ENCODE measurements at places on chromosomes 4 and X.

DNA sequence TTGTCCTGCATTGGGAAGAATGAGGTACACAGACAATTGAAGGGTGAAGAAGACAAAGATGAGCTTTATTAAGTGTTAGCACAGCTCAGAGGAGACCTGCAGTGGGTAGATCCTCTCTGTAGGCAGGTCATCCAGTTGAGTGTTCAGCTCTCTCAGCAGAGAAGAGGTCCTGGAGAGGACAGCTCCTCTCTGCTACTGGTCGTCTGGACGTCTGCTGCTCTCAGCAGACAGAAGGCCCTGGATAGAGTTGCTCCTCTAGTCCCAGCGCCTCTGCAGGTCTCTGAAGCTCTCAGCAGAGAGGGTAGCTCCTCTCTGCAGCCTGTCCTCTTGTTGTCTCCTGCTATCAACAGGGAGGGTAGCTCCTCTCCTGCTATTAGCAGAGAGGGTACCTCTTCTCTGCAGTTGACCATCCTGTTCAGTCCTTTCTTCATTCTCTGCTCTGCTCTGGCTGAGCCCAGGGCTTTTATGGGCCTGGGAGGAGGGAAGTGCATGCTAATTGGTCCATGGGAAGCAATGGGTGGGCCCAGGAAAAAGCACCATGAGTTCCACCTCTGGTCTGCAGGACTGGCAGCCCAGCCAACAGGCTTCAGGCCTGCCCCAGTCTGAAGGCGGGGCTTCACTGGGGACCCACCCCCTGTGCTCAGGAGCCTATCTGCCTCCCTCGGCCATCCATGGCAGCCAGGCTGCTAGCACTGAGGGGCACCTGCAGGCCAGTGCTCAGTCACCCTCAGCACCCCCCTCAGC, 54.1 kb upstream of the IBSP start:
- DNase-seq = no peak

DNA sequence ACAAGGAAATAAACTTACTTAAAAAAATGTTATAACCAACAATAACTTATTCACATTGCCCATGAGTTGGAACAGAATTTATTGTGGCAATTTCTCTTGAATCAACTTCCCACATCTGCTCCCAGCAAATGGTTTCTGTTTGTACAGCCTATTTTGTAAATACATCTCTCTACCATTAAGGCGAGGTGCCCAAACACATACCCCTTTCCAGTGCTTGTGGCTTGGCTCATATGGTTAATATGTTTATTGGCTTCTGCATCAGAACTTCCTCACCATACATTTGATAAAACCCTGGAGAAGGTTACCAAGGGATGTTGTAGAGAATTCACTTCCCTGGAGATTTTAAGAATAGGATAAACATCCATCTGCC, 207.1 kb downstream of the SOWAHB start:
- DNase-seq = no peak

GRCh38 chr4:35300996-35301774, 943.1 kb downstream of the ARAP2 start:
- DNase-seq = no peak

GRCh38 chr4:161540265-161540664, 623.5 kb downstream of the FSTL5 start:
- no peak for DNase-seq

- DNase-seq = no peak
Measured at GRCh38 chr4:39745920-39746319, 48.0 kb downstream of the UBE2K start.

- DNase-seq = no peak
Measured at GRCh38 chr4:3768842-3769641, 2.9 kb downstream of the ADRA2C start.

- DNase-seq = no peak
Measured at GRCh38 chr4:189385098-189385497, 555.6 kb upstream of the FRG1 start.

- no peak for DNase-seq
Measured at GRCh38 chr4:109811707-109812106, 3.9 kb upstream of the GAR1 start.

DNA sequence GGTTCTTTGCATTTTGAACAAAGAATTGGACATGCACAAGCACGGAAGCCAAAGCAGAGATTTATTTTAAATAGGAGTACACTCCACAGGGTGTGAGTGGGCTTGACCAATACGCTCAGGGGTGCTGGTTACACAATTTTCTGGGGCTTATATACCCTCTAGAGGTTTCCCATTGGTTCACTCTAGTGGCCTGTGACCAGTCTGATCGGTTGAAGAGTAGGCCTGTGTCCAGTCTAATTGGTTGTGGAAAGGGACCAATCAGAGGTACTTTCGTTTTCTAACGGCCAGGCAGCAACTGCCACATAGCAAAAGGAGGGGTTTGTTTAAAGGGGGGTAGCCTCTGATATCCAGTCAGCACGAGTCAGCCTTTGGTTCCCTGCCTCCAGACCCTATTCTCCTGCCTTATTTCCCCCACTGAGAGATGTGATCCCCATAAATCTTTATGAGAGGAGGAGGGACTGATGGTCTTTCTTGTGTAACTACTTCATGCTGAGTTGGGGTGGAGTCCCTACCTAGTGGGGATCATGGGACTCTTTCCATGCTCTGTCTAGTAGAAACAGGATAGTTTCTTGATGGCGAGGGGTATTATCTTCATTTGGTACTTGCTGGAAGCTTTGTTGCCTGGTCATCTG, 11.3 kb upstream of the AREG start:
- no peak for DNase-seq

- DNase-seq = no peak
Measured at GRCh38 chrX:46737041-46737440, 21.9 kb downstream of the SLC9A7 start.

DNA sequence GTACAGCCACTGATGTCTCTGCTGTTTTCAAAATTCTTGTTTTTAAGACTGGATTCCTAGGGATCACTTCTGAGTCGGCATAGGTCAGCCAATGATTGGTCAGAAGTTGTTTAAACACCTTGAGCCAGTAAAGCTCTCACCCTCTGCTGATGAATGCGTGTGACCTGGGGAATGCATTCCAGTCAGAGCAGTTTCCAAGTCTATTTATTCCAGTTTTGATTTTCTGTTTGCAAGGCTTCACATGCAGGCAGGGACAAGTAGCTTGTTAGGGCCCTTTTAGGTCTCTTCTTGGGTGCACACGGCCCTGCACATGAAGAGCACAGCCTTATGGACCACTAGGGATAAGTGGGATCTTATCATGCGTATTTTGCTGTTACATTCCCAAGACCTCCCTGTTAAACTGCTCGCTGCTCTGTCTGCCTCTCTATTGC, 47.0 kb downstream of the KLHL15 start:
- DNase-seq = no peak

DNA sequence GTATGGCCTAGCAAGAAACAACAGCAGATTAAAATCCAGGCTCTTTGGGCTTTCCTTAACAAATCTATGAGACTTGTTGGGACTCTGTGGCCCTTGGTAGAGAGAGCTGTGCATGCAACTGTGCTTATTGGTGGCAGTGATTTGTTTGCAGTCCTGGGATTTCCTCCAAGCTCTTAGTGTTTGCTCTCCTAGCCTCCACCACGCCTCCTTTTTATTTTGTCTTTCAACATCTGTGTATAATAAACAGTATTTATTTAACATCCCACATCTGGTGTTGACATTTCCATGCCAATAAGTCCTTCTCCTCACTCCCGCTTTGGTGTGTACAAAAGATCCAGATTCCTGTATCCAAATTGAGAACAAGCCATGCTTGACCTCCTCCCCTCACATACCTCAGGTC, 3.1 kb downstream of the TNMD start:
- no peak for DNase-seq

DNA sequence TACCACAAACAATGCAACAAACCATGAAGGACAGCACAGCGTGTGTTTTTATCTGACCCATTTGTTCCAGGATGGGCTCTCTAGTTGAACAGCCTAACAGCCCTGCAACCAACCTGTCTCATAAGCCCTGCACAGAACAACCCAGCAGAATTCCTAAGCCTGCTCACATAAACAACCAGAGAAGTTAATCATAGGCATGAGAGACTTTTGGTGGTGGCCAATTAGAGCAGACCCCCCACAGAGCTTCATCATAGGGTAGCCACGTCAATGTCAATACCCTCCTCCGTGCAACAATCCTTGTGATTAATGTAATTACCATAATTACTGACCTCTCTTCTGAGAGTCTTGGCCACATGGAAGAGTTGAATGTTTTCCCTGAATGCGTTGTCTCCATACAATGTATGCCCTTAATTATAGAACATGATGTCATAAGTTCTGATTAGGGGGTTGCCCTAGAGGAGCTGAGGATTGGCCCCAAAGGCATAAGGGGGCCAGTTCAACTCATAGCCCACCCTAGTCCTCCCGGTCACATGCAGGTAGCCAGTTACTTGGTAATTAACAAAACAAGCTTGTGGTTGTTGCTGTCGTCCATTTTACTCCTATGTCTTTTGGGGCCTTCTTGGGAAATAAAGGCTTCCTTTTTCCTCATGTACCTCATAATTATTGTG, 92.7 kb downstream of the SYNPO2 start:
- no peak for DNase-seq

GRCh38 chr4:128310266-128310697, 22.7 kb upstream of the PGRMC2 start:
- no peak for DNase-seq

GRCh38 chr4:87227751-87228151, 7.3 kb upstream of the KLHL8 start:
- DNase-seq = no peak

DNA sequence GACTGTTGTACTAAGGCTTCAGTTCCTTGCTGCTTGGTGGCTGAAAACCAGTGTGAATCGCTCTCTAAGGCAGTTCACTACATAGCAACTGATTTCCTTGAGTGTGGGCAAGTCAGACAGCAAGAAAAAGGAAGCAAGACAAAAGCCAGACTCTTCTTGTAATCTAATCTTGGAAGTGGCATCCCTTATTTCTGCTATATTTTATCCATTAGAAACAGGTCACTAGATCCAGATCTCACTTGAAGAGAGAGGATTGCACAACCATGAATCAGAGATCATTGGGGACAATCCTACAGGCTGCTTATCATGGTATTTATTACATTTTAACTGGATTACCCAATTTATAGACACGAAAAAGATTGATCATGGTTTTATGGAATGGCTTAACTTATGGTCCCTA, 684.5 kb downstream of the GRID2 start:
- no peak for DNase-seq

DNA sequence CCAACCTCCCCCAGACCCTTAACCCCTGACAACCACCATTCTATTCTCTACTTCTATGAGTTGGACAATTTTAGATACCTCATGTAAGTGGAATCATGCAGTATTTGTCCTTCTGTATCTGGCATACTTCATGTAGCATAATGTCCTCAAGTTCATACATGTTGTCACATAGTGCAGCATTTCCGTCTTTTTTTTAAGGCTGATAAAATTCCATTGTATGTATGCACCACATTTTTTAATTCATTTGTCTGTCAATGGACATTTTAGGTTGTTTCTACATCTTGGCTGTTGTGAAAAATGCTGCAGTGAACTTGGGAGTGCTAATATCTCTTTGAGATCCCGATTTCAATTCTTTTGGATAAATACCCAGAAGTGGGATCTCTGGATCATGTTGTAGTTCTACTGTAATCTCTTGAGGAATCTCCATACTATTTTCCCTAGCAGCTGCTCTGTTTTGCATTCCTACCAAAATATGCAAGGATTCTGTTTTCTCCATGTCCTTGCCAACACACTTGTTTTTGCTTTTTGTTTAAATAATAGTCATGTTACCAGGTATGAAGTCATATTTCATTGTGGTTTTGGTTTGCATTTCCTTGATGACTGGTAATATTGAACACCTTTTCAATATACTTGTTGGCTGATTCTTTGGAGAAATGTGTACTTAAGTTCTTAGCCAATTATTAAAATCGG, 48.8 kb upstream of the ADAD1 start:
- DNase-seq = no peak

GRCh38 chr4:20395160-20395773, 143.6 kb downstream of the SLIT2 start:
- DNase-seq = no peak

DNA sequence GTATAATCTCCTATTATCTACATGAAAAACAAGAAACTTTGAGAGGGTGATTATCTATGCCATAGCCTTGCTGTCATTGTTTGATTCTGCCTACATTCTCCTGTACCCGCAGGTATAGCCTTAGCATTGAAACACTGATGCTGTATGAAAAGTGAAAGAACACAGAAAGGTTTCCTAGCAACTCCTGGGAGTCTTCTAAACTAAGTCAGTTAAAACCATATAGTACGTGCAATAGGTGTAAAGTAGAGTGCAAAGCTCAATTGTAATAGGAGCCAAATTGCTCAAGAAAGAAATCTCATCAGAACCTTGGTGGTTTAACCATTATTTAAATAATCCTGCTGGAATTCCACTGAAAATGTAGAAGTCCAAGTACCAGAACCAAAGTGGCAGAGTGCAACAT, 489.7 kb downstream of the PCDH10 start:
- DNase-seq = no peak

- no peak for DNase-seq
Measured at GRCh38 chr4:52202251-52202779, 151.2 kb downstream of the SPATA18 start.

GRCh38 chrX:102654696-102655095, 3.4 kb downstream of the GPRASP1 start:
- no peak for DNase-seq

DNA sequence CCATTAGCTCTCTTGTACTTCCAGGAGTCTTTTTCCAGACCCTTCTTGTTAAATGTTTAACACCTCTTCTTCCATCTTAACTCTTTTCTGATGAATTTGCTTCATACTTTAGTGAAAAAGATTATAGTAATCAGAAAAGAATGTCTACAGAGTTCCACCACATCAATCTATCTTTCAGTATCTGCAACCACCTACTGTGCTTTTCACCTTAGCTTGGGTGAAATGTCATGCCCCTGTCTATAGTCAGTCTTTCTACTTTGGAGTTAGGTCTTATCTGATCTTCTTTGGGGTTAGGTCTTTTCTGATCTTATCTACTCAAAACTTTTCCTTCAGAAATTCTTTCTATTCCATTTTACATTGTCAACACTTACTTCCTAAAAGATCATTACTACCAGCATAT, 1310.2 kb downstream of the PCDH7 start:
- DNase-seq = no peak

DNA sequence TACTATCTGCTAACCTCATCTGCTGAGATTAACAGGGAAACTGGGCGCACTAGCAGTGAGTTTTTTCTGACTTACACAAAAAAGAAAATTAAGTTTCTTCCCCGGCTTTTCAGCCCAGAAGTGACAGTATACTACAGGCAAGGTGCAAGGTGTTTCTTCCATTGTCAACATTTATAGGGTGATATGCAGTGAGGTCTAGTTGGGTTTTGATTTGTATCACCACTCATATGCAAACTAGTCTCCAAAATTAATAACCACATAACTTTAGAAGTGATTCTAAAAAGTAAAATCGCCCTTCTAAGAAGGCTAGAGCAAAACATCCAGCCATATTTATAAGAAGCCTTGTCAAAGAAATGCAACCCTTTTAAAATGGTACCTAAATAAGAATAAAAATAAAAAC, 640.1 kb downstream of the ARAP2 start:
- no peak for DNase-seq

DNA sequence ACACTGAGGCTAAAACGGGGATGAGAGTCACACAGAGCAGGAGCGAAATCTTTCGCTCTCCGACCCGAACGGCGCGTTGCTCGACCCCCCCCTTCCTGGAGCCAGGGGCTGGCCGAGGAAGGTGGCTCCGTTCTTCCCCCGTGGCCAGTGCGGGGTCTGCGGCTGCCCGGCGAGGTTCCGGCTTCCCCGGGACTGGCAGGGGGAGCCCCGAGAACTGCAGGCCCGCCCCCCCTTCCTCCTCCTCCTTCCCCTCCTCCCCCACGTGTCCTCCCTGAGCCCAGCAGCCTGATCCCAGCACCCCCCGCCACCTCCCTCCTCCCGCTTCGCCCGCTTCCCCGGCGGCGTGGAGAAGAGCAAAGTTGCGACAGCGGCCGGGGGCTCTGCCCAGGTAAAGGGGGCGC, 2.4 kb upstream of the BCORL1 start:
- peak; percentile 52 for DNase-seq

- DNase-seq = no peak
Measured at GRCh38 chr4:185810746-185811508, 1.1 kb downstream of the SORBS2 start.

Data from upper lobe of left lung (tissue), 6 donors.